ENCODE measurements at places on chromosomes 13 and 19. TPM values are rescaled to one million over a fixed set of nuclear protein-coding genes. Genes with fewer than 3 reads are reported as not detected.

The LRRC63 gene
- not detected for total RNA-seq

The SMAD9 gene
- total RNA-seq, result 0.06 TPM

The PTH2 gene
- not detected for total RNA-seq

The TTC9B gene
- 0.25 TPM for total RNA-seq

The TUBB4A gene
- 6.5 TPM for total RNA-seq
